ENCODE measurements at places on chromosomes 1 and 21.
A peak's percentile ranks its signal among the peaks of the same experiment; 100 is the strongest.

DNA sequence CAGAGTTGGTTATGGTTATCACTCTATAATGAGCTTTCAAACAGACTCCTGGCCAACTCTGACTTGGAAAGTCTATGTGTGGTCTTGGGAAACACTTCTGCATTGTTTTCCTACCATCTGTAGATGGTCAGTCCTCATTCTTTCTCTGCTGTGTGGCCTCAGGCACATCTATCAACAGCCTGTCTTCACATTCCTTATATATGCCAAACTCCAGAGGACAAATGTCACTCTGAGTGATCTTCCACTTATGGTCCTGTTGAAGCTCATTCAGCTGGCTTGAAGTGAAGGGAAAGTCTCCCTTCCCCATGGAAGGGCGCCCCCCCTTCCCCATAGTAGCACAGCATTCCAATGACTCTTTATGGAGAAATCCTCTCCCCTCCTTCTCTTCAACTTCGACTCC, 58.7 kb downstream of the VANGL2 start:
- no peak for DNase-seq

DNA sequence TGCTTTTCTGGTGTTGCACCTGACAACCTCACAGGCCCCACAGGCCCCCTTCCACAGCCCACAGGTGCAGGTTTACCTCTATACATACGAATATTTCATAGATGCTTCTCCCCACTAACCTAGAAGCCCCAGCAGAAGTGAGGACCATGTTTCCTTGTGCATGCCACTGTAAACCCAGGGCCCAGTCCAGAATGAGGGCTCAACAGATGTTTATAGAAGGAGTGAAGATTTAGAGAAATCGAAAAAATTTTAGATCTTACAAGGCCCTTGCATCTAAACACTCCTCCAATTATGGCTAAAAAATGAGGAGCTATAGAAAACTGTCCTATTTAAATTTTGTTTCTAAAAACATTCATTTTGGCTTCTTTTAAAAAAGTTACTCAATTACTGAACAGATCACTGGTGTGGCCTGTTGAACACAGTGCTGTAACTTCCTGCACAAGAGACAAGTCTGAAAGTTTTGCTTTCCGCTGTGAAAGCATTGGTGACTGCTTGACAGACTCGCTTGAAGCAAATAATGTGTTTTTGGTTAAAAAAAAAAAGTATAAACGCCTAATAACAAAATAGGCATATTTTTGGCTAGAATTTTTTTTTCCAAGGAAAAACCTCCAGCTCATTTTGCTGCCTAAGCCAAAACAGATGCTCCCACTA, 1.2 kb downstream of the ABCB10 start:
- peak; percentile 37 for DNase-seq

- DNase-seq = no peak
These were observed 804.6 kb upstream of the ADGRL4 start for GRCh38 chr1:79811173-79811572.

- DNase-seq = no peak
These were observed 480.2 kb downstream of the COL11A1 start for GRCh38 chr1:102628109-102628613.

DNA sequence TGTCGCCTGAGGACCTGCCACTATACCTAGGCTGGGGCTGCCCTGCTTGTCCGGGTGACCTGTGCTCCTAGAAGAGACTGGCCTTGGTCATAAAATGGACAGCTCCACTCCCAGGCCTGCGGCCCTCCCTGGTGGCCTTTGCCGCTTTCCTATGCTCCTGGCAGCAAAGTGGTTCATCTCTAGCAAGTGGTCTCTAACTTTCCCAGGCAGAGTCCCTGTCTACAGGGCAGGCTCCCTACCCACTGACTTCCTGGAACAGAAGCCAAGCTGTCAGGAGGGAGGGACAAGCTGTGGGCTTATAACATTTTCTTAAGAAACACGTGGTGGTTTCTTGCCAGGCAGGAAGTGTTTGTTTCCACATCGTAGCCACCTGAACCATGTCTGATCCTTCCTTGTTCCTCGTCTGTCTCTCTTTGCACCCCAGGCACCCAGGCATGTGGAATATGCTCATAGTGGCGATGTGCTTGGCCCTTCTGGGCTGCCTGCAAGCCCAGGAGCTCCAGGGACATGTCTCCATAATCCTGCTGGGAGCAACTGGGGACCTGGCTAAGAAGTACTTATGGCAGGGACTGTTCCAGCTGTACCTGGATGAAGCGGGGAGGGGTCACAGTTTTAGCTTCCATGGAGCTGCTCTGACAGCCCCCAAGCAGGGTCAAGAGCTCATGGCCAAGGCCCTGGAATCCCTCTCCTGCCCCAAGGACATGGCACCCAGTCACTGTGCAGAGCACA, 10.1 kb downstream of the H6PD start:
- DNase-seq = no peak

DNA sequence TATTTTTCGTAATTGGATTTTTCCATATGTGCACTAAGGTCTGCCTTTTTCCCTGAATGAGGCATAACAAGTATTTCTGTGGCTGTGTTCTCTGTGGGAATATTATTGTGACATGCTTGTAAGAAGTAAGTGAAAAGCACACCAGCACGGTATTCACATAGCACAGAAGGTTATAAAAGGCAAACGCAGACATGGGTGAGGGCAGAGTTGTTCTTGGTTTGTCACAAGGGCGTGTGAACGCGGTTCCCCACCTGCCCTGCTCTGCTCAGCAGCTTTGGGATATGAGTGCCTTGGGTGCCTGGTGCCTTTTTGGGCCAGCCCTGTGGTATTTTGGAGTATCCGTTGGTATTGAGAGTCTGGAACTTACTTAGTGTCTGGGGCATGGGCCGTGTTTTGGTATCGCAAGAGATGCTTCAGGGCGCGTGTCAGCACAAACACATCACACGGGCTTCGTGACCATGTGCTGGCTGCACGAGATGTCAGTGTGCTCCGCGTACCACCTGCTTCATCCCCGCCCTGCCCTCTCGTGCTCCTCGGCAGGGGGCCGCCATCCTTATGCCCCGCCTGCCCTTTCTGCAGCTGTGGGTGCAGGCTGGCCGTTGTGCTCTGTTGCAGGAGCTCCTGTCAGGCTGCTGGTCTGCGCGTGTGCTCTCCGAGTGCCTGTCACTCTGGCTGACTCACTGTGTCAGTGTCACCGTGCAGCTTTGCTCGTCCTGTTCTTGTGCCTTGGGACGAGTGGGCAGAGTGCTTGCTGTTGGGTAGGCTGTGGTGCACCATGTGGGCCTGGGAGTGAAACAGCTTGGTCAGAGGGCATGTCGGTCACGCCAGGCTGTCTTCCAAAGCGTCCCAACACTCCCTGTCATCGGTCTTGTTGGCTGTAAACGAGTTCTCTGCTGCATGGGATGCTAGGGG, 15.0 kb downstream of the SKI start:
- no peak for DNase-seq

DNA sequence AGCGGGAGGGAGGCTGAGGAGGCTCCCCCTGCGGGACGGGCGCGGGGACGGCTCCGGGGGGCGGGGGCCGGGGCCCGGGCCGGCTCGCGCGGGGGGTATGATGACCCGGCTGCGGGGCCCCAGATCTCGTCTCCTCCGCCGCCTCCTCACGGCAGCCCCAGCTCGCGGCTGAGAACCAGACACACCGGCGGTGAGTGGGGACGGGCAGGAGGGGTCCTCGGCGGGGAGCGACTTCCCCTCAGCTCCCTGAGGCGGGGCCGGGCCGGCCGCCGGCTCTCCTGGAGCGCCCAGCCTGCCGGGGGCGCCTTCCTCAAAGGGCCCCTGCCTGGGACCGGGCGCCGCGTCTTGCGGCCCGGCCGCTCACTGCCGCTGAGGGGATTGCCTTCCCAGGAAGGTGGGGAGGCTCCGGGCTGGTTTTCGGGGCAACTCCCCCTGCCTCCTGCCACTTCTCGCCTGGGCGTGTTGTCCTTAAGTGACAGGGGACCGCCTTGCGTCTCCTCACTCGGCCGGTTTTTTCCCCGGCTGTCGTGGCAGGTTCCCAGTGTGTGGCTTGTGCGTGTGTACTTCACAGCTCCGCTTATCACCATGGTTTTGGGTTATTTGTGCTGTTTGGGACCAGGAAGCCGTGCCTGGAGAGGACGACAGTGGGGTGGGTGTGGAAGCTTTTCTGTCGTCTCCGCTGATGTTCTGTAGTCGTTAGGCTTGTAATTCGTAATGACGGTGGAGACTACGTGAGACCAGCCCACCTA, 800 bp downstream of the HIPK1 start:
- peak; percentile 33 for DNase-seq

DNA sequence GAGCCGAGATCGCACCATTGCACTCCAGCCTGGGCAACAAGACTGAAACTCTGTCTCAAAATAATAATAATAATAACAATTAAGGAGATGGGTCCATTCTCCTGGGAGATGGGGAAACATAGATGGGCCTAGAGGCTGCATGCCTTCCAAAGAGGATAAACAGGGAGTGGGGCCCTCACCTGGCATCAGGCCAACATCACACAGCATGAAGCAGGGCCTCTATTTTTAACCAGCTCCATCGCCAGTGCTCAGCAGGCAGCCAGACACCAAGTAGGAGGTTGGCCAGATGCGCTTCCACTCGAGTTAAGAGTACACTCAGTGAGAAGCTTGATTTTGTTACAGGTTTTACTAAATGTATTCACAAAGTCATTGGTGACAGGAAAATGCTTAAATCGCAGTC, 352.0 kb downstream of the RRAGC start:
- DNase-seq = no peak

GRCh38 chr1:202505356-202505755, 156.9 kb downstream of the PPP1R12B start:
- DNase-seq = no peak

GRCh38 chr1:203127666-203128430, at the start of gene ADORA1:
Gene ADORA1, plus strand, starts transcription at chr1:203127726. Its CDS starts 1,116 bp downstream, at chr1:203128842.
- no peak for DNase-seq

DNA sequence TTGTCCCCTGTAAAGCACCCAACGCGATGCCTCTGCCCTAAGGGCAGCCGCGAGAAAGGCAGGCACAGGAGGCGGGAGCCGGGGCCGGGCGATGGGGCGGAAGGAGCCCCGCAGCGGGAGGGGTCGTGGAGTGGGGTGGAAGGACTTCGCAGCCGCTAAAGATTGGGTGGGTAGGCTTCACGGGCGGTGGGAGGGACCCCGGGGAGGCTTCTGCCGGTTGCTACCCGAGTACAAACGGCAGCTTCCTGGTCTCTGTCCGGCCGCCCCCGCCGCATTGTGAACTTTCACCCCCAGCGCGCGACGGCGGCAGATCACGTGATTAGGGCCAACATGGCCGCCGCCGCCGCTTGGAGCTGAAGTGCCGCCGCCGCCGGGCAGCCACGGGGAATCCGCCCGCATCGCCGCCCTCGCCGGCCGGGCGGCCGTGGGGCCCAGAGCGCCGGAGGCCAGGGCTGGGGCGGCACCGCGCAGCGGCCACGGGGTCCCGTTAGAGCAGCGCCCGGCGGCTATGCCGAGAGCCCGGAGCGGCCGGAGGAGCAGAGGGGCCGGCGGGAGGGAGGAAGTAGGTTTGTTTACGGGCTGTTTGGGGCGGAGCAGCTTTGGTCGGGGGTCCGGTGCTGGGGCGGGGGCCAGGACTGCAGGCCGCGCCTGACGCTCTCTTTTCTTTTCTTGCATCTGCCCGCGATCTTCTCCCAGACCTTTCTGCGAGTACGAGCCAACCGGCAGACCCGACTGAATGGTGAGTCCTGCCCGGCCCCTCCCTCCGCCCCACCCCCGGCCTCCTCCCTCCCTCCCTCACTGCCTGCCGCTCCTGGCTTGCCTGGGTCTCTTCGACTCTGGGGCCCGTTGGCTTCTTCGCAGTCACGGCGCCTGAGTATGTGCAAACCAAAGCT, 42.4 kb downstream of the TMEM53 start:
- DNase-seq = peak; percentile 93

- no peak for DNase-seq
These were observed 162.6 kb downstream of the RUNX1 start for GRCh38 chr21:34886240-34887104.

- DNase-seq = no peak
These were observed 56.1 kb upstream of the F3 start for GRCh38 chr1:94597701-94598100.

DNA sequence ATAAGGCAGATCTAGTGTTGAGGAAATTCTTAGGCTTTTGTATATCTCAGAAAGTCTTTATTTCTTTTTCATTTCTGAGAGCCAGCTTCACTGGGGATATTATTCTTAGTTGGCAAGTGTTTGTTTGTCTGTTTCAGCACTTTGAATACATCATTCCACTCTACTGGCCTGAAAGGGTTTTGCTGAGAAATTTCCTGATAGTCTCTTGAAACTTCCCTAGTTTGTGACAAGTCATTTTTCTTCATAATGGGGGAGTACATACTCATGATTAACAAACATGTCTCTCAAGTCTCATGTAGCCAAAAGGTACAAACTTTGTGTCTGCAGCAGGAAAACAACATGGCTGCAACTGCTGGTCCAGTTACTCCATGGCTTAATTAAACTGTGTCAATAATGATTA, 6.3 kb upstream of the KRTAP26-1 start:
- DNase-seq = no peak
